ENCODE measurements at places on chromosomes 1 and 21.

- DNase-seq = no peak
Observed at GRCh38 chr1:111279144-111279543, 11.5 kb upstream of the CHIA start.

GRCh38 chr1:22557341-22557950 is 5.8 kb upstream of the EPHA8 start:
- DNase-seq = no peak

DNA sequence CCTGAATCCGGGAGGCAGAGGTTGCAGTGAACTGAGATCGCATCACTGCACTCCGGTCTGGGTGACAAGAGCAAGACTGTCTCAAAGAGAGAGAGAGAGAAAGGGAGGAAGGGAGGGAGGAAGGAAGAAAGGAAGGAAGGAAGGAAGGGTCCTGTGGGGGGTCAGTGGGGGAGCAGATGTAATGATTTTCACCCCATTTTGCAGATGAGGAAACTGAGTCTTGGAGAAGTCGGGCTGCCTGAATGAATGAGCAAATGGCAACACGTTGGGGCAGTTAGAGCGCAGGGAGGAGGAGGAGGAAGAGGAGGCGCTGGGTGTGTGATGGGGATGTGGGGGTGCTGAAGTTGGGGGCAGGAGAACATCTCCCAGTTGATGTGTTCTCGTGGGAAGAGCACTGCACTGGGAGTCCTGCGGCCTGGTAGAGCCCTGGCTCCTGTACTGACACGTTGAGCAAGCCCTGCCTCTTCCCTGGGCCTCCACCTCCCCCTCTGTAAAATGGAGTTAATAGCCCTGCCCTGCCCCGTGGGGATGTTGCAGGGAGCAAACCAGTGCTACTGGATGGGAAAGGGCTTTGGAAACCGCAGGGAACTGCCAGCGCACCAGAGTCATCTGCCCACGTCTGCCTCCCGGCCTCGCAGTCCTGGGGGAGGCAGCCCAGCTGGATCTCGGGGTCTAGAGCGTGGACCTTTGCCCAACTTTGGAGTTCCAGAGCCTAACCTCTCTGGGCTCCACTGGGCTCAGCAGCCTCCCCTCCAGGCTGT is 103.2 kb upstream of the CASZ1 start:
- DNase-seq = no peak

GRCh38 chr1:38045401-38046332 is 926 bp downstream of the POU3F1 start:
- no peak for DNase-seq

GRCh38 chr1:168320800-168321450 is 40.2 kb downstream of the TBX19 start:
- peak; percentile 18 for DNase-seq

GRCh38 chr1:247077876-247078257 is 744 bp downstream of the ZNF670 start:
- DNase-seq = no peak
